ENCODE measurements at places on chromosomes 1 and 21.

DNA sequence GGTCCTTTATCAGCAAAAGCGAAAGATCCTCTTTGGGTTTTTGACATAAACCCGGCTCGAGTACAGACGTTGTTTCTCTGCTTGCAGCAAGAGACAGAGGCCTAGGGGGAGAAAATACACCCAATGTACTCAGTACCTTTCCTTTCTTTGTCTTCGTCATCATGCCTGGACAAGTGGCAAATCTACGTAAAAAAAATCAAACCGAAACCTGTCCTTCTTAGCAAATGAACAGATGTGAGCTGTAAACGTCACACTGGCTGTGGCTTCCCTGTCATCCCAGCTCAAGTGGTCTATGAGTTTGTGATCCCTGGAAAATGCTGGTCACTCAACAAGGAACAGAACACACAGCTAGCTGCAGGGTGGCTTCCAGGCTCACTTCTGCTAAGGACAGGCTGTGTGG, 39.9 kb downstream of the STPG1 start:
- no peak for DNase-seq

DNA sequence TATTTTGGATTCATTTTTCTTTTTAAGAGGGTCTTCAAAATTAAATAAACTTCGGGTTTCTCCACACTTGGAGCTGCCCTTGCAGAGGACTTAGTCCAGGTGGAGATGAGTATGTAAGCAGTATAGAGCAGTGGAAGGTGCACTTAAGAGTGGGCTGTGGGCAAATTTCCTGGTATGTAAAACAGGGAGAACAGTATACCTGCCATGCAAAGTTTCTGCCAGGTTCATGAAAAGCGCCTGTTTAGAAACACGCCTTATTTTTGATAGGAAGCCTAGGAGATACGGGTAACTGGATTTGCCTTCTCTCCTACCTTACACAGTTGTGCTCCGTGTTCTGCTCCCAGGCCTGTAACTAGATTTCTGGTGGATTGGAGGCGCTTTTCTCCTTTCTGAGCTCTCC, 1.2 kb downstream of the KDM4A start:
- no peak for DNase-seq

DNA sequence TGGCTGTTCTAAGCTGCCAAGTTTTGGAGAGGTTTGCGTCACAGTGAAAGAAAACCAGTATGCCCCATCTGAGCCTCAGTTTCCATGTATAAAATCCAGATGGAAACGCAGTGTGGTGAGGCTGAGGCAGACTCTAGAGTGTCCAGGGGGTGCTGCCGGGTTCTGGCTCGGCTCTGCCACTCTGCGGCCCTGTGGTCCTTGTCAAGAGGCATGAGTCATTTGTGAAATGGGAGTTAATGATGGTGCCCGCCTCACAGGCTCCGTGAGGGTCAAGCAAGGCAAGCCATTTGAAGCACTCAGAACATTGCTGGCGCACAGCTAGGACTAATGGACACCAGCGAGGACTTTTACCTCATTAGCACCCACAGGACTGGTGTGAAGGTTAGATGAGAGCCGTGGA, 214.3 kb downstream of the PTPRU start:
- DNase-seq, result no peak

- DNase-seq, result no peak
Observed at GRCh38 chr1:171434717-171435346, 50.5 kb upstream of the PRRC2C start.

DNA sequence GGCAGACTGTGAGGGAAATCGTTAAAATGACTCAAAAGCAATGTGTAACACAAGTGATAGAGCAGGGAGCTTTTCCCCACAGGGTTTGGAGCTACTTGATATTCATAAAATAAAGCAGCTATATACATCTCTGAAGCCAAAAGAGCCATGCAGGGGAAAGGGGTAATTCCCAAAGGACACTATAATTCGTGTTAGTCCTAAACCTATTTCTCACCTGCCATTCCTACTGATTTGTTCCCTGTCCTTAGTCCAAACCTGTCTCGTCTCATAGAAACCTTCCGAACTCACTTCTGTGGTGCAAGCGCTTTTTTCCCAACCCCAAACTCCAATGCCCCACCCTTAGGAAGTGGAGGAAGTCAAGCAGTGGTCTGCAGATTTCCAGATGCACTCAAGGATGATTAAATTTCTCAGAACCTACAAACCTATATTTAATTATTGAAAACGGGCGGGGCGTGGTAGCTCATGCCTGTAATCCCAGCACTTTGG, 946 bp upstream of the HNRNPR start:
- no peak for DNase-seq

GRCh38 chr1:17438318-17439249, 893 bp downstream of the RCC2 start:
- DNase-seq, result peak; percentile 19

DNA sequence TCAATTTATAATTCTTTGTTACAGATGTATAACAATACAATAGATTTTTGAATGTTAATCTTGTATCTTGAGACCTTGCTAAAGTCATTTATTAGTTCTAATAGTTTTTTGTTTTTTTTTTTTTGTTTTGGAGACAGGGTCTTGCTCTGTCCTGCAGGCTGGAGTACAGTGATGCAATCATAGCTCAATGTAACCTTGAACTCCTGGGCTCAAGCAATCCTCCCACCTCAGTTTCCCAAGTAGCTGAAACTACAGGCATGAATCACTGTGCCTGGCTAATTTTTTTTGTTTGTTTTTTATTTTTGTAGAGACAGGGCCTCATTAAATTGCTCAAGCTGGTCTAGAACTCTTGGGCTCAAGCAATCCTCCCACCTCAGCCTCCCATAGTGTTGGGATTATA, 26.2 kb upstream of the DIPK1A start:
- DNase-seq, result no peak

GRCh38 chr1:109636201-109636952, 16.7 kb downstream of the AMPD2 start:
- DNase-seq, result no peak

- DNase-seq, result no peak
Observed at GRCh38 chr21:34936371-34936789, 112.7 kb downstream of the RUNX1 start.

Measured in stimulated activated CD4-positive, alpha-beta T cell treated with anti-CD3 and anti-CD28 coated beads, TNF-alpha, amount 100 ng/mL, for 1 hour (primary cell).